GM04503 (cell line): ENCODE measurements at places on chromosomes 5 and 9.

GRCh38 chr5:139276426-139276825, 17.1 kb upstream of the MATR3 start:
- no peak for DNase-seq

DNA sequence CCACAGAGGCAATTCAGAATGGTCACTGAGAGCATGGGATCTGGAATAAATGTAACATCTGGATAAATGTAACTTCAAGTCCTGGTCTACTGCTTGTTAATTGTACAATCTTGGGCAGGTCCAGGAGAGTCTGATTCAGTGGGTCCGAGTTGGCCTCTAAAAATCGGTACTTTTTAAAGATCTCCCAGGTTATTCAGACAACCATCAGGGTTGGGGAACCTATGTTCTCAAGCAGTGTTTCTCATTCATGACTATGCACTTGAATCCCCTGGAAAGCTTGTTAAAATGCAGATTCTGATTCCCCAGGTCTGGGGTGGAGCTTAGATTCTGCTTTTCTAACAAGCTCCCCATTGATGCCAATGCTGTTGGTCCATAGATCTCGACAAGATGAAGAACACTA, 14.8 kb downstream of the ANXA1 start:
- no peak for DNase-seq

- no peak for DNase-seq
These were observed 440.0 kb downstream of the SEMA5A start for GRCh38 chr5:9105851-9106250.

- DNase-seq: no peak
These were observed 354.9 kb downstream of the DIRAS2 start for GRCh38 chr9:90287567-90288274.

DNA sequence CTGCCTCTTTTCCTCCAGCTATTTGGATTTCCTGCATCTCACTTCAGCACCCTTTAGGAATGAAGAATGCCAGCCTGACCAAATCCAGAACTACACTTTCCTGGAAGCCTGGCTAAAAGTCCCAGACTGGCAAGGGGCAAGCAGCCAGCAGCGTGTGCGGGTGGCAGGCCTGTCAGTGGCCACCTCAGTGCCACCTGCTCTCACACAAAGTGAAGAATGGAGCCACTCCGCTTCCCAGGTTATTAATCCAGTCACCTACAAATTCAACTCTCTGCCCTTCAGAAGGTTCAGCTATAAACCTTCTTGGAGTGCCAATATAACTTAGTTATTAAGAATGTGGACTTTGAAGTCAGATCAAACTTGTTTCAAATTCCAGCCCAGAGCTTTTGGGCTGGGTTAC, 6.7 kb upstream of the ALDOB start:
- no peak for DNase-seq

DNA sequence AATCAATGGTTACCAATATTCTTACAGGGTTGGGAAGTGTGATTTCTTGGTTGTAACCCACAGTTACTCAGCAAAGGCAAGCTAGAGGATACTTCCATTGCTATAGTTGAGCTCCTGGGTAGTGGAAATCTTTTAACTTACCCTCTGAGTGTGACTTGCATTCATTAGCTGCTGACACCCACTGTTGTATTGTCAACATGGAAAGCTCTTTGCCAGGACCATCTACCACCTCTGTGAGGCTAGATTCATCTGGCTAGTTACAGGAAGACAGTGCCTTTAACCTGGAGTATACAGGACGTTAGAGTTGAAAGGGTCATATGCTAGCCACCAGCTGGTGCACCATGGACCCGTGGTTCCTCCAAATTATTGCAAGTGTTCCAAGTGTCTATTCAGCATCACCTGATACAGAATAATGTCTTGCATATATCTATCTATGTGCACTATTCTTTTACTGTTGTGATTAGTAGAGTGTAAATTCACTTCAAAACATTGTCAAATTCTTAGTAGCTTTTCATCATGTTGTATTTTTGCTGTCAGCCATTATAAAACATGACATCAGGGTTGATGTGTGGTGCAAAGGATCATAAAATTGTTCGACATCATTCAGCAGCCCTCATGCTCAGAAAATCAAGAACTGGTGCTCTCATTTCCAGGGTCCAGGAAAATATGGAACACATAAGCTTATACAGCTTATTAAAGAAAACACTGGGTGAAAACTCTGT, 239.0 kb downstream of the PJA2 start:
- DNase-seq: no peak

DNA sequence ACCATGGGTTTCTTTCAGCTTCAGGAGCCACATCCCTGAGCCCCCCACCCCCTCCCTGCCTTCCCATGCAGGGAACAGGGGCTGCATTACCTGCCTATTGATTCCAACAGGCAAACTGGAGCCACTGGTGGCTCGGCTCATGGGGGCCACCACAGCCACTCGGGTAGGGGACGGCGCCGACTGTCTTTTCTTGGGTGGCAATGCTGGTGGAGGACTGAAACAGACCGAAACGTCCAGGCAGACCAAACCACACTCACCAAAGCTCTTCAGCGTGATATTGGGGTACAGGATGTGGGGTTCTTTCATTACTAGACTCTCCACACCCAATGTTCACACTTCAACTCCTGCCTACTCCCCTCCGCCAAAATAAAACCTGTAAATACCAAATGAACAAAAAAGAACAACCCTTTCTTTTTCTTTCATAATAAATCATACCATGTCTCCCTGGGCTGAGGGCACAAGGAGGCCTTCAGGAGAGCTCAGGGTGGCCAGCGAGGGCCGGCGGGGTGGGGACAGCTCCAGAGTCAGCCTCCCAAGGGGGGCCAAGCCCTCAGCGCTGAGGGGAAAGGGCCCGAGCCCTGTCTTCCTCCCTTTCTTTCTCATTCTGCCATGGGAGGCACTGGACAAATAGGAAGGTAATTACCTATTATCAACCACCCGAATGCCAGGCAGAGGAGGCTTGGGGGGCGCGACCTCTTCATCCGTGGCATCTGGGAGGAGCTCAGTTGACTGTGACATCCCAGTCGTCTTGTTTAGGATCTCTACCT, 83.3 kb downstream of the PRRT1B start:
- no peak for DNase-seq

DNA sequence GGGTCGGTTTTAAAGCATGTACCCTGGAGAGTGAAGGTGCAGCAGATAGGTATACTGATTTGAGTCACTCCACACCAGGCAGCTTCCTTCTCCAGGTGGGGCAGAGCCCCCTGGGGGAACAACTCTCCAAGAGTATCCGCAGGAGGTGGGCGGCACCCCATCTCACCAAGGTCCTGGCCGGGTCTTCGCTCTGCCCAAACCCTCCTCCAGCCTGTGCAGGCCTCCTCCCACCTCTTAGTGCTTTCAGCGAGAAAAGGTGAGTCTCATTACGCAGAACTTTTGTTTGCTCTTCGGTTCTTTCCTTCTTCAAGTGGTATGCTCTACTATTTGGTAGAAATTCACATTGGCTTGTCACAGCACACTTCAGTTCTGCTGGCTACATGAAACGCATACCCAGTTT, 13.7 kb downstream of the SPACA9 start:
- no peak for DNase-seq

DNA sequence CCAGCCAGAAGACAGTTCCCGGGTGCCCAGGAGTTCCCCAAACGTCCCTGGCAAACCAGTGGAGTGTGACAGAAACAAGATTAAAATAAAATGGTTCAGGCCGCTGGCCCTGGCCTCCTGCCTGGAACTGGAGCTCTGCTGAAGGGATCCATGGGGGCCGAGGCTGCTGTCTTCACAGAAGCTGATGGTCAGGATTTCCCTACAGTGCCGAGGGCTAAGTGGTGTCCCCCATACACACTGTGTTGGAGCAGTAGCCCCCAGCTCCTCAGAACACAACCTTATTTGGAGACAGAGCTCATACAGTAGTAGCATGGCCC, 55.9 kb downstream of the MRPL36 start:
- no peak for DNase-seq

DNA sequence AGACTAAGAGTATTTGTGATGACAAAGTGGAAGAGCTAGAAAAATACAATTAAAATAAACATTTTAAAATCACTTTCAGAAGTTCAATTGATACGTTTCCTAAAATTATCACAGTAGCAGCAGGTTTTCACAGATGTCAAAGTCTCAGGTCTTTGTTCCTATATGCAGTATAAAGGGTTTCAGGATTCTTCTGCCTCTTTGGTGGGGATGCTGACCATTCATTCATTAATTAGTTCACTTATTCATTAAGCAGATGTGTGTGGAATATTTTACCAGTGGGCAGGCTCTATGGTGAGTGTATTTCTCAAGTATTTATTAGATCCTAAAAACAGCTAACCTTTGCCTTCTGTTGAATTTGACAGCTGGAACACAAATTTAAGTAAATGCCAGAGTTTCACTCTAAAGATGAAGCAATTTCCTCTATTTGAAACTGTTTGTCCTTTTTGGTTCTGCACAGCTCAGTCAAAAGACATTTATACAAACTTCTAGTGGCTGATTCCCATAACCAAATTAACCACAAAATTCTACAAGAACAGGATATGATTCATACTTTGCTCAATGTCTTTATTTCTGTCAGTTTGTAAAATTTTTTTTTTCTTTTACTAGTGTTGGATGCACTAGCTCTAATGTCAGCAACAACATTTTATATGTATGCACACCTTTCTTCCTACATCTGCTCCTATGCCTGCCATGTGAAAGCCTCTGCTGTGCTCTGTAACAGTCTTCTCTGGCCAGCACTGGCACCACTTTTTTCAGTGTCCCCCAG, 75.9 kb upstream of the PRR16 start:
- peak; percentile 87 for DNase-seq

- no peak for DNase-seq
These were observed 118.8 kb downstream of the GADD45G start for GRCh38 chr9:89723469-89724100.

GRCh38 chr5:98205691-98206461, 567.6 kb upstream of the RGMB start:
- peak; percentile 26 for DNase-seq

GRCh38 chr9:133961226-133962165, 30.6 kb downstream of the VAV2 start:
- DNase-seq: no peak

DNA sequence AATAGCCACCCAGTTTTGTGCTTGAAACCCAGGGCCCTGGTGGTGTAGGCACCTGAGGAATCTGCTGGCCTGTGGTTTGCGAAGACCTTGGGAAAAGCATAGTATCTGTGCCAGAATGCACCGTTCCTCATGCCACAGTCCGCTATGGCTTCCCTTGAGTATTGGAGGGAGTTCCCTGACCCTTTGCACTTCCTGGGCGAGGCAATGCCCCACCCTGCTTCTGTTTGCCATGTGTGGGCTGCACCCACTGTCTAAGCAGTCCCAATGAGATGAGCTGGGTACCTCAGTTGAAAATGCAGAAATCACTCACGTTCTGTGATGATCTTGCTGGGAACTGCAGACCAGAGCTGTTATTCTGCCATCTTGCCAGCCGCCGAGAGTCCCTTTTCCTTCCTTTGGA, 483.5 kb downstream of the AGTPBP1 start:
- DNase-seq: no peak

DNA sequence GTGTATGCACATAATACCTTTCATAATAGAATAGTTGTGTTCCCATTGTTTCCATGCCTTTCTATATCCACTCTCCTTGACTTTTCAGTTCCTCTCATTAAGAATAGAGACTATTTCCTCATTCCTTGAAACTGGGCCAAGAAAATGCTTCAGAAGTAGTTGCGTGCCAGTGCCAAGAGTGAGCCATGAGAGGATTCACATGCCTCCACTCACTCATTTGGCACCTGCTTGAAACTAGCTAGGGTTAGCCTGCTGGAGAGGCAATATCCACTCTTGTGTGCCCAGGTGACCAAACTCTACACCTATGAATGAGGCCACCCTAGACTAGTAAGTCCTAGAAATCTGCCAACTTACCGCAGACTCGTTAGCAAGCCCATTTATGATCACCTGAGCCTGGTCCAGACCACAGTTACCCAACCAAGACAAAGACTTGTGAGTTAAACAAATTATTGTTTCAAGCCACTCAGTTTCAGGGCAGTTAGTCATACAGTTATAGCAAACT, 276.3 kb downstream of the EPB41L4A start:
- DNase-seq: peak; percentile 39

- DNase-seq: no peak
These were observed 164.8 kb downstream of the HINT1 start for GRCh38 chr5:131000289-131000688.

DNA sequence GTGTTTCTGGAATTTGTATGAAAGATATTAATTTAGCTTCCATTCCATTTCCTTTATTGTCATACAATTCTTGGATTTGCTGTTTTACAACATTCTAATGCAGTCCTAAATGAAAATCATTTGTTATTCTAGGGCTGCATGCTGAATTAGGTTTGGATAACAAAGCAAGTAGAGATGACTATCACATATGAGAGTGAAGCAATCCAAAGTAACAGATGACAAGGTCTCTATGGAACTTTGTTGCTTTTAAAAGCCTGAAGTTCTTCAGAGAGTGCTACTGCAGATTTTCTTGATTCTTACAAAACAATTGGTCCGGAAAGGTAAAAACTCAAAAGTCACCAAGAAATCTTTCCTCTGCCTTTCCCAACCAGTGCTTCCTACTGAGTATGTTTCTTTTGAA, 56.9 kb upstream of the VCAN start:
- no peak for DNase-seq

DNA sequence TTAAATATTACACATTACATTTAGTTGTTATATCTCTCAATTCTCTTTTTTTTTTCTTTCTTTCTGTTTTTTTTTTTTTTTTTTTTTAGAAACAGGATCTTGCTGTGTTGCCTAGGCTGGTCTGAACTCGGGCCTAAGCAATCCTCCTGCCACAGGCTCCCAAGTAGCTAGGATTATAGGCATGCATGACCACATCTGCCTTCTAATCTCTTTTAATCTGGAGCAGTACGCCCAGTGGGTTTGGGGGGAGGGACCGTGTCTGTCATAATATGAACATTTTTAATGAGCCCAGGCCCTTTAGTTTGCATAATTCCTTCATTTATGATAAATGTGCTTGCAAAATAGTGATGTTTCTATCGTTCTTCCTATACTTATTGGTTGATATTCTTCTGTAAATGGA, 10.3 kb downstream of the RHOBTB3 start:
- no peak for DNase-seq

- DNase-seq: no peak
These were observed 147.4 kb downstream of the TRIM36 start for GRCh38 chr5:115022303-115022702.

DNA sequence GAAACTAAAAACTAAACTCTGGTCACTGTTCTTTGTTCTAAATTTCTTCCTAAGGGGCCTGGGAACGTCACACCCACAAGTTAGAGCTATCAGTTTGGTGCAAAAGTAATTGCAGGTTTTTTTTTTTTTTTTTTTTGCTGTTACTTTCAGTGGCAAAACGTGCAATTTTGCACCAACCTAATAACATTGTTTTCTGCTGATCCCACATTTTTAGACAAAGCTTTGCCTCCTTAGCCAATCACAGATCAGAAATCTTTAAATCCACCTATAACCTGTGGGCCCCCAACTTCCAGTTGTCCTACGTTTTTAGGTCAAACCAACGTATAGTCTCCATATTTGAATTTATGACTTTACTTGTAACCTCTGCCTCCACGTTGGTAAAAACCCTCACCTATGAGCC, 11.1 kb upstream of the MED10 start:
- no peak for DNase-seq

- no peak for DNase-seq
These were observed 104.1 kb upstream of the ZNF462 start for GRCh38 chr9:106758911-106759310.
